NK-92 treated with Interleukin-12 subunit alpha and Interleukin-12 subunit beta, amount 100 ng/mL, for 24 hours (cell line): ENCODE measurements at places on chromosomes 1 and 21.

DNA sequence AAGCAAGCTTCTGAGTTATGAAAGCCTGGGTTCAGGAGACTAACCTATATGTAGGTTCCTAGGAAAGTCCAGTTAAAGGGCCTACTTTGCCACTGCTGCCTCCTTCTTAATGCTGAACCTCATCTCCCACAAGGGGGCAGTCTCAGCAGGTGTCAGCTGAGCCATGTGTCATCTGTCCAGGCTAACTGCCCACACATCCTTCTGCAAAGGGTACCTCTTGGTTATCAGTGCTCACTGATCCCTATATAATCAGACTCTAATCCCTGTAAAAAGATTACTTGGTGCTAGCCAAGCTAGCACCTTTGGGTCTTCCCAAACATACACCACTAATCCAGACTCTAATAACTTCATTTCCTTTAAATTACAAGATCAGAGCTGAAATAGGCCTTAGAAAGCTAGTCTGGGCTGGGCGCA, 9.0 kb downstream of the PRDX1 start:
- DNase-seq = peak; percentile 18

- DNase-seq = no peak
These were observed 29.1 kb upstream of the GFI1 start for GRCh38 chr1:92515796-92516201.

DNA sequence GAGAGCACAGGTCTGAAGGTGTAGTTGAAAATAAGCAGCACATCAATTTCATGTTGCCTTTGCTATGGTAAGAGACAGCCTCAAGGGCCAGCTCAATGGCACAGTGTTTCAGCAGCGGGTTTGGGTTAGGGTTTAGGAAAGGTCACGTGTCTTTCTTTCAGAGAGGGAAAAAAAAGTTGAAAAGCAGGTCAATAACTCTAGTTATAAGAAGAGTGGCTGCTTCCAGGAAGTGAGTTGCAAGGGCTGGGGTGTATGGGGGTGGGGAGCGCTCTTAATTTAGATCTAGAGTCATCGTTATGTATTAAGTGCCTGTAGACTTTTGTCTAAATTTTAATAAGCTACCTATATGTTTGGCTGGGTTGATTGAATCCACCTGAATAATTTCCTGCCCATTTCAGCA, 118.5 kb upstream of the SPAG17 start:
- DNase-seq = no peak

DNA sequence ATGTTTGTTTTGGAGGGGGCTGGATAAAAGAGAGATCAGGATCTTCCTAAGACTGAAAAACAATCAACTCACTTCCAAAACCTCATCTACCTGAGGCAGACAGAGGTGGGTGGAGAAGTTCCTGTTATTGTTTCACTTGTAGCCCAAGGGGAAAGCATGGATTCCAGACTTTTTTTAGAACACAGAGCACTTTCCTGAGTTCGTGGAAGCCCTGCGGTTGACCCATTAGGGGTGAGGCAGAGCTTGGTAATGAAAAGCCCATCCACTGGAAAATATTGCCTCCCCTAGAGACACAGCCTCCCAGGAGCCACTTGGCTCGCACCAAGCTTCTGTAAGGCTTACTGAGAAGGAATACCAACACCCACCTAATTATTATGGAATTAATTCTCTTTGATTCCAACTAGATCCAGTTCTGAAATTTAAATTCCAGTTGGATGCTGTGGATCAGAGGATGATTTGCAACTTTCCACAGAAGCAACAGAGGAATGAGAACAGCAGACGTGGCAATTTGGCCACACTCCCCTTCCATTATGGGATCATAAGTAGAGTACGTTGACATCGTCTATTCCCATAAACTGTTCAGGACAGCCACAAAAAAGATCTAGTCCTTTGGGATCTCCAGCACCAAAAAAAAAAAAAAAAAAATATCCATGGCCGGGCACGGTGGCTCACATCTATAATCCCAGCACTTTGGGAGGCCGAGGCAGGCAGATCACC, 4.1 kb upstream of the PEF1 start:
- no peak for DNase-seq

GRCh38 chr1:165915480-165915879, 88.1 kb downstream of the UCK2 start:
- no peak for DNase-seq

GRCh38 chr1:42947965-42948732, 10.5 kb downstream of the SLC2A1 start:
- no peak for DNase-seq

DNA sequence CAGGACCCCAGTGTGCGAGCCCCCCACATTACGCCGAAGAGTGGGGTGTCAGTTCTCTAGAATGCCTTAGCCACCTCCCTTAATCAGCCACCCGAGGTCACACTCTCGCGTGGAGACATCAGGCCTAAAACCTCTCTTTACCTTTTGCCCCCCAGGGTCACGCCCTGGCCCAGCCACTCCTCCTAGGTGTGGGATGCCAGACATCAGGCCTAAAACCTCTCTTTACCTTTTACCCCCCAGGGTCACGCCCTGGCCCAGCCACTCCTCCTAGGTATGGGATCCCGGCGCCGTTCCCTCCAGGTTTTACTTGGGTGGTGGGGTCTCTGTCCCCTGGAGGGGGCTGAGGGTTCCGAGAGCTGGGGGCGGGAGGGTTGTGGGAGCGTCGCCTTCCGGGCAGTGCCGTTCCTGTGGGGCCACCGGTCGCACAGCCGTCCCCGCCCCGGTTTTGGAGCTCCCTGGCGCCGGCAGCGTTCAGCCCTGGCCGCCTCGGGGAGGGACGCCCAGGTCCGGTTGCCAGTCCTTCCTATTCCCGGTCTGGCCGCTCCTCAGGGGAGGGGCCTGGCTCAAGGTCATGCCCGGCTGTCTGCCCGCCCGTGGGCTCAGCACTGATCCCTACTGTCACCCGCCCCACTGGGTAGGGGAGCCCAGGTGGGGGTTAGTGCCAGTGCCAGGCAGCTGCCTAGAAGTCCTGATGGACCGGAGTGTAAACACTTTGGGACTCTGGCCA, 882 bp downstream of the VPS13D start:
- no peak for DNase-seq

DNA sequence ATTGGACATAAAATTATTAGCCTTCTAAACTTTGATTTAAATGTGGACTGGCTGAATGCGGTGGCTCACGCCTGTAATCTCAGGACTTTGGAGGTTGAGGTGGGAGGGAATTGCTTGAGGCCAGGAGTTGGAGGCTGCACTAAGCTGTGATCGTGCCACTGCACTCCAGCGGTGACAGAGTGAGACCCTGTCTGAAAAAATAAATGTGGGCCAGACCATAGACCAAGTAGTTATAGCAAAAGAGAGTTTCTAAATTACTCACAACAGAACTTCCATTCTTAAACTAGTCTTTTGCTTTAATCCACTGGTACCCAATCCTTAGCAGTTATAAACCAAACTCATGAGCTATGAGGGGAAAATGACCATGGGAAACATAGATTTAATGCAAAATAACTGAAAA, 35.2 kb downstream of the RAP1A start:
- DNase-seq = no peak

- DNase-seq = no peak
These were observed 52.5 kb downstream of the HSPG2 start for GRCh38 chr1:21884456-21885235.

- DNase-seq = no peak
These were observed 24.1 kb downstream of the NIBAN1 start for GRCh38 chr1:184950227-184950626.

- no peak for DNase-seq
These were observed 43.7 kb downstream of the NIBAN1 start for GRCh38 chr1:184930645-184931044.

GRCh38 chr1:83052865-83053264, 946.1 kb downstream of the TTLL7 start:
- DNase-seq = no peak

- DNase-seq = no peak
These were observed 86.8 kb upstream of the VAV3 start for GRCh38 chr1:108051631-108052377.

DNA sequence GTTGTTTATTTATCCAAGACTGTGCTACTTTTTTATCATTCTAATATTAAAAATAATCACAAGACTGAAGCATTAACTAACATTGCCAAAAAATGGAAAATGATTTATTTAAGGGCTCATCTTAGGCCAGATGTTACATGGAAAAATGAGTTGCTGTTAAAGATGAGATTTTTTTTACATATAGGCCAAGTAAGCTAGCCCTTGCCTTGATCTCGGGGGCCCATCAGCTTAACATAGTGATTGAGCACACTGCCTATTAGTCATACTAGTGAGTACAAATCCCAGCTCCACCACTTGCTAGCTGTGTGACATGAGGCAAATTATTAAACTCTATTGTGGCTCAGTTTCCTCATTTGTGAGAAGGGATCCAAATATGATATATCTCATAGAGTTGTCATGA, 275.9 kb upstream of the SNX7 start:
- DNase-seq = no peak

DNA sequence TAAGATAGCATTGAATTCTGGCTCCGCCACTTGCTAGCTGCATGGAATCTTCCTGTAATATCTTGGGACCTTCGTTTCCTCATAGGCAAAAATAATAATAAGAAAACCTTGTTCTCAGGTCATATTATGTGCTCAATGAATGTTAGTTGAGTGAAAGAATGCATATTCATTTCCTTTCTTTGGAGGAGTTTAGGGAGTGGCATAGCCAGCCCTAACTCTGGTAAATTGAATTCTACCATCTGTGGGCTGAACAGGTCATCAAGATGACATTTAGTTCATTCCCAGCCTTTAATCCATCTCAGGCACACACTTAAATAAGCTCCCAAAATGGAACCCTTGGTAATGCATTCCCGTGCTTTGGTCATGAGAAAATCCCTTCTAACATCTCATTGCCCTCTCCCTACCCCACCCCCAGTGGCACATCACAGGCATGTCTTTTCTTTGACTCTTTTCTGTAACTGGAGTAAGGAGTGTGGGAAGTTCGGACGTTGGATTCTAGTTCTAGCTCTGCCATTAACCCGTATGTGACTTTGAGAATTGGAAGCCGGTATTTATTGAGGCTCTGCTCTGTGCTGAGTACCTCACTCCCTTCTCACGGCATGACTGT, 13.2 kb upstream of the MYOG start:
- DNase-seq = no peak
